ENCODE measurements at places on chromosomes 4 and X.

GRCh38 chrX:154350429-154351182 lies 23.8 kb downstream of the FLNA start:
- peak; percentile 18 for DNase-seq

- DNase-seq, result no peak
Observed at GRCh38 chr4:103303011-103303410, 104.9 kb upstream of the CENPE start.

DNA sequence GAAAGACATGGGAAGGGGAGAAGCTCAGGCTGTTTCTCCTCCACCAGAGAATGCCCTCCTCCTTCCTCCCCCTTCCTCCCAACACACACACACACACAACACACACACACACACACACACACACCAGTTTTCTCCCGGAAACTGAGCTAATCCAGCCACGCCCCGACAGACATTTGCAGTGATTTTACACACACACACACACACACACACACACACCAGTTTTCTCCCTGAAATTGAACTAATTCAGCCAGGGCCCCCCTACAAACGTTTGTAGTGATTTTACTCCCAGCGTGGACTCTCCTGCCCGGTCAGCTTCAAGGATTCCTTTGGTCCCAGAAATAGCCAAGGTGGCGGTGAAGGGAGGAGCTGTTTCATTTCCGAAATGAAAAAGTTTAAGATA lies 32.9 kb upstream of the STX18 start:
- no peak for DNase-seq

DNA sequence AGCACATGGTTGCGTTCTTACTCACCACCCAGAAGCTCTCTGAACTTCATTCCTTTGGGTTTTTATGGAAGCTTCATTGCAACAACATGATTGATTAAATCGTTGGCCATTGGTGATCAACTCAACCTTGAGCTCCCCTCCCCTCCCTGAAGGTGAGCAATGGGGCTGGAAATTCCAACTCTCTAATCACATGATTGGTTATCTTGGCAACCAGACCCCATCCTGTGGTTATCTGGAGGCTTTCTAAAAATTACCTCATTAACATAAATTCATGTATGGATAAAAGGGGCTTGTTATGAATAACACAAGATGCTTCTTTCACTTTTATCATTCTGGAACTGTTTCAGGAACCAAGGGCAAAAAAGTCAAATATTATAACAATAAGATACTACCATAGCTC lies 34.6 kb upstream of the NMU start:
- DNase-seq, result no peak

- no peak for DNase-seq
Observed at GRCh38 chrX:32280921-32281320, 930.4 kb downstream of the DMD start.

DNA sequence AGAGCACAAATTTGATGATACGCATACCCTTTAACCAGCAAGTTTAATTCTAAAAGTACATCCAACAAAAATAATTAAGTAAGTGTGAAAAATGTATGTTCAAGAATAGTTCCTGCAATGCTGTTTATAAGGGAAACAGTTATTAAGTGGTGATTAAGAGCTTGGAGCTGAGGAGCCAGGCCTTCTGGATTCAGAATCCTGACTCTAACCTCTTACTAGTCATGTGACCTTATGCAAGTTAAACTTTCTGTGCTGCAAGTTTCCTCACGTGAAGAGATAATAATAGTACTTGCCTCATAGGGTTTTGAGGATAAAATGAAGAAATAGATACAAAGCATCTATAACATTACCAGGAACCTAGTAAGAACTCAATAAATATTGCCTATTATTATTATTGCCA lies 77.7 kb downstream of the FAM13A start:
- no peak for DNase-seq

DNA sequence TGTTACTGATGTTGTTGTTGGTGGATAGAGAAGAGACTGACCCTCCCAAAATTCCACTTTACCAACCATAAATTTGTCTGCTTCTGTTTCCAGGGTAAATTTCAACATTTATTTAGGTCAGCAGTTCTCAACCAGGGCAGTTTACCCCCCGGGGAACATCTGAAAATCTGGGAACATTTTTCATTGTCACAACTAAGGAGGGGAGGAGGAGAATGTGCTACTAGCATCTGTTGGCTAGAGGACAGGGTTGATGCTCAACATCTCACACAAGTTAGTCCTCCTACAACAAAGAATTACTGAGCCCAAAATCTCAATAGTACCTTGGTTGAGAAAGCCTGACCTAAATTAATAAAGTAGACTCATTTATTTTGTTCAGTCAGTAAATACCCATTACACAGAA lies 25.7 kb downstream of the KCTD8 start:
- DNase-seq, result no peak

GRCh38 chr4:8709729-8710360 lies 117.3 kb downstream of the CPZ start:
- no peak for DNase-seq

Data from HL-60 (cell line).